ENCODE measurements at places on chromosomes 3 and 15.

- DNase-seq, result no peak
These were observed 21.7 kb downstream of the PARP16 start for GRCh38 chr15:65264863-65265430.

DNA sequence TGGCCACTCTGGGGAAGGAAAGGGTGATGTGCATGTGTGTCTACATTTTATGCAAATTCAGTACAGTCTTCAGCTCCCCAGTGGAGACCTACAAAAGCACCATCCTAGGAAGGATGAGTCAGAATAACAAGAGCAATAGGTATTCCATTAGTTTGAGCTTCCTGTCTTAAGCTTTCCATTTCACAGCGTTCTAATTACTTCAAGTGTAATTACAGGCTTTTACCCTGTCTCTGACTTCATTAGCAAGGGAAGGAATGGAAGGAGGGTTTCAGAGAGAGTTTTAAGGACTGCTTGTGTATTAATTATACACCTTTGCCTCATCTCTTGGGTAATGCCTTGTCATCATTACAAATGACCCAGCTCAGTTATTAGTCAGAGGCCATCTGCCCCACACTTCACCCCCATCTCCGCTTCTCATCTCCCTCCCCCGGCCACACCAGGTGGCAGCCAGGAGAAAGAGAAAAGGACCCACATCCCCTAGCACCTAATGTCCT is 202.8 kb upstream of the MRPL3 start:
- DNase-seq, result no peak

GRCh38 chr3:66498687-66499621 is 1.9 kb downstream of the LRIG1 start:
- no peak for DNase-seq

GRCh38 chr3:186124592-186124991 is 15.7 kb upstream of the ETV5 start:
- no peak for DNase-seq

DNA sequence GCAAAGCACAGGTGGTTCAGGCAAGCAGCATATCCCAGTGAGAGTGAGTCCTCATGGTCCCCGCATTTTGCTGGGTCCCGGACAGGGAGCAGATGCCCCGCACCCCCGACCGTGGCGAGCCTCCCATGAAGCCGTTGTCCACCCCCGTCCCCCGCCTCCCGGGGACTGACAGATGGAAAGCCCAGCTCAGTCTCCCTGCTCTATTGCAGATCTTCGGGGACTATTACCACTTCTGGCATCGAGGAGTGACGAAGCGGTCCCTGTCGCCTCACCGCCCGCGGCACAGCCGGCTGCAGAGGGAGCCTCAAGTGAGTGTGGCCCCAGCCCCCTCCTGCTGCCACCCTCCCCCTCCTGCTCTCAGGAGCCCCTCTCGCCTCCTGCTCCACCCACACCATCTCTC is 7.7 kb downstream of the FURIN start:
- no peak for DNase-seq

- no peak for DNase-seq
These were observed 3.4 kb upstream of the COL7A1 start for GRCh38 chr3:48598323-48599076.

Measured in CD4-positive, alpha-beta T cell treated with Interferon alpha-2 for 1 hour (primary cell).